ENCODE measurements at places on chromosomes 7 and 10.
A peak's percentile ranks its signal among the peaks of the same experiment; 100 is the strongest.

DNA sequence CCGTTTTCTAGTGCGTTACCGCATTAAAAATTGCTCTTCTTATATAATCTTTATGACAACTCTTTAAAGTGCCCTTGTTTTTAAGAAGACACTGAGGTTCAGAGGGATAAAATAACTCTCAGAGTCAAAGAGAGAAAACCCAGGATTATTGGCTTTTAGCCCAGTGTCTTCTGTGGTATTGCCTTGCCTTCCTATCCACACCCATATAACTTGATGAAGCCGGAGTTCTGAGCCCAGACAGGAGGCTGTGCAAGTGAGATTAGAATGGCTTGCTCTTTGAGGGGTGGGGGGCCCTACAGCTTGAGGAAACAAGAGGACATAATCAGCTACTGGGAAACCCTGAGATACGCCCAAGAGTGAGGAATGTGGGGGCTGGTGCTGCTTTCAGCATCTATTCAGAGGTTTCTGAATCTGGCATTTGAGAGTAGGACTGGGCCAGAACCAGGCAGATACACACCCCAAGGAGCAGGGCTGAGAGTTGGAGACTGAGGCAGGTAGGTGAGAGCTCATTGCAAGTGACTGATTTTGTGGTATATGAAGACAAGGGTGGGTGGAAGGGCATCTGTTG lies 2.3 kb downstream of the PRXL2A start:
- DNase-seq = no peak

- DNase-seq = peak; percentile 72
Measured at GRCh38 chr7:37198041-37198905, 250.4 kb downstream of the ELMO1 start.

DNA sequence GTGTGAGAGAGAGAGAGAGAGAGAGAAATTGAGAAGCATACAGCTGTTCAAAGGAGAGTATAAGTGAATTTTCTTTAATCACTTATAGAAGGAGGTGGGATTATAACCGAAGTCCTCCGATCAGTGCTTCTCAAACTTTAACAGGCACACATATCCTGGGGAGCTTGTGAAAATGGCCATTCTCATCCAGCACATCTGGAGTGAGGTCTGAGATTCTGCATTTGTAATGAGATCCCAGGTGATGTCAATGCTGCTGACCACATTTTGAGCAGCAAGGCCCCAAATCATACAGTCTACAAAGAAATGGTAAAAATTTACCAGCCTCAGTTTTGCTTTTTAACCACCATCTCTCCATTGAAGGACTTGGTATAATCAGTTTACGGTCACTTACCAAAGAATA lies 219.0 kb downstream of the PTEN start:
- no peak for DNase-seq

- DNase-seq = no peak
Measured at GRCh38 chr7:158257001-158257400, 330.6 kb downstream of the PTPRN2 start.

DNA sequence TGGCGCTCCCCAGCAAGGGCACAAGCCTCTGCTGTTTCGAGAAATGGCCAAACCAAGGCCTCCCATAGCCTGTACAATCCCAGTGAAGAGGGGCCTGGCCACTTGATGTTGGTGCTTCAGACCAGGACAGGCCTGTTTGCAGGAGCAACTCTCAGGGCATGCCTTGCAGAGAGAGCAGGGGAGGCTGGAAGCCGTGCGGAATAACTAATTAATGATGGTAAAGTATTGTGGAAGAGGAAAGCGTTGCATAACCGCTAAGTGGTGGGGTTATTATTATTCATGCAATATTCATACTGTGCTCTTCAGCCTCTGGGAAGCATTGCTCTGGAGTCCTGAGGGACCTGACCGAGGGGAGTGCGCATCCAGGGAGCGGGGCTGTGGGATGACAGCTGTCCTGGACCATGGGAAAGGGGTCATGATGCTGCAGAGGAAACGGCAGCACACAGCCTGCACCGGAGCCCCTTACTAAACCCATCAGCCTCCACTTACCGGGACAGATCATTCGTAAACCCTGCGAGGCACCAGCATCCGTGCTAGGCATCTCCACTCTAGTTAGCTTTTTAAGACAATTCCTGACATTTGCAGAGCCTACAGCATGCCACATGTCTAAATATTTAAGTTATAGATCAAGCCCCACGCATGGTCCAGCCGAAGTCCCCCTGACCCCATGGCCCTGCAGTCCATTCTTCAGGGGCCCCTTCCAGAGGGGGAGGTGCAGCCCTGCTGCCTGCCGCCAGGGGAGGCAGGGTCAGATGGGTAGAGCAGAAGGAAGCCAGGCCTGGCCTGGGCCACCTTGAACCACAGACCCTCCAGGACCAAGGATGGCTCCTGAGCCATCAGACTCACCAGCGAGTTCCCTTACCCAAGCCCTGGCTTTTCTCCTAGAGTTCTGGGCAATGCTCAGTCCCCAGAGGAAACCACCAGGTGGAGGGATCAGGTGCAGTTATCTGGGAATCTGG lies 11.6 kb downstream of the TMEM273 start:
- DNase-seq = peak; percentile 43

DNA sequence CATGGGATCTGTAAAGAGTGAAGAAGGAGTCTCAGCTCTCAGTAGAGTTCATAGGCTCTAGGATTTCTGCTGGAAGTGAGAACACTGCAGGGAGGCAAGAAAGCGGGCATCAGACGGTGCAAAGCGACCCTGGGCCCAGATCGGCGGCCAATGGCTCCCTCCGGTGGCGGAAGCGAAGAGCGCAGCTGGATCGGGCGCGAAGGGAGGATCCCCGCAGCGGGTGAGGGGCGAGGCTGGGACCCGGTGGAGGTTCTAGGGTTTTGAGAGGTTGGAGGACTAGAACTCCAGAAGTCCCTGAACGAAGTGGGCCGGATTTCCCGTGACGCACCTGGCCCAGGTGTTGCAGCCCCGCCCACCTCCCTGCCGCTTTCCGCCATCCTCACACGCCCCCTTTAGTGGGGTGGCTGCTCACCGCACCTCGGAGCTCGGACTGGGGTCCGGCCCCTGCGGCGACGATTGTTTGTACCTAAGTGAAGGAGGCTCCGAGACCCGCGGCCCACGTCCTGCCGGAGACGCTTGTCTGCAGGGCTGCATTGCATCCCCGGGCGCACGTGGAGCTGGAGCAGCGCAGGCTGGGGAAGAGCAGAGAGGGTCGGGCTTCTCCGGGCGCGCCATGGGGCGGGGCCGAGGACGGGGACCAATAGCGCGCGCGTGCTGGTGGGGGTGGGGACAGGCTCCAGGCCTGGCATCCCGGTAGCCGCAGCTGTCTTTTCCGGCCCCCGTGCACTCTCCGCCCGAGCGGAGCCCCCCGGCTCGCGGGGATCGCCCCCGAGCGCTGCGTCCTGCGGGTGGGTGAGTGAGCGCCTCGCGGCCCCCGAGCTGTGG lies at the start of gene SLC12A9:
Gene SLC12A9 (plus strand): TSS at position 666 of the 825 bp plus-strand sequence. CDS start 1,485 bp downstream, outside the sequence.
- DNase-seq = peak; percentile 94

DNA sequence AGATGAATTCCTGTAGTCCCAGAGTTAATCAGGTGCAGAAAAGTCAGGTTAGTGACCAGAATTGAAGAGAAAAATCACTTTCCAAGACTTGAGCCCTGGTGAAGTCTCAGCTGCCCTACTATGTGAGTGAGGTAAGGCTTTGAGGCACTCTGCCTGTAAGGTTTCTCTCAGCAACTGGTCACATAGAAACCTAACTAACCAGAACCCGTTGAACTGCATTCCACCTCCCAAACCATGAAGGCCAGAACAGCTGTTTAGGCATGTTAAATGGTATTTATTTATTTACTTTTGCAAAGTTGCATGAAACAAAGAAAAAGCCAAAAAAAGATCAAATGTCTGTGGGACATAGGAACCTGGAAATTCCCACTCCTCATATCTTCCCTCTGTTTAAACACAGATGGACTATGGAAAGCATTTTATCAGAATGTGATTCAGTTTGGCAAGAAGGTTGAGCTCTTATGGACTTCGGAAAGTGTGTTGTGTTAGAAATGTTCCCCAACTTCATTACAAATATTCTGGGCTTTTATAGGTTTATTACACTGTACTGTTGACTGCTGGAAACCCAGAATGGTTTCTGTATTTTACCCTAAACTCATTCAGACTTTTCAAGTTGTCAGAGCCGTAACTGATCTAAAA lies 12.8 kb upstream of the GPR85 start:
- no peak for DNase-seq

- no peak for DNase-seq
Measured at GRCh38 chr10:97512993-97513392, 14.3 kb downstream of the UBTD1 start.

DNA sequence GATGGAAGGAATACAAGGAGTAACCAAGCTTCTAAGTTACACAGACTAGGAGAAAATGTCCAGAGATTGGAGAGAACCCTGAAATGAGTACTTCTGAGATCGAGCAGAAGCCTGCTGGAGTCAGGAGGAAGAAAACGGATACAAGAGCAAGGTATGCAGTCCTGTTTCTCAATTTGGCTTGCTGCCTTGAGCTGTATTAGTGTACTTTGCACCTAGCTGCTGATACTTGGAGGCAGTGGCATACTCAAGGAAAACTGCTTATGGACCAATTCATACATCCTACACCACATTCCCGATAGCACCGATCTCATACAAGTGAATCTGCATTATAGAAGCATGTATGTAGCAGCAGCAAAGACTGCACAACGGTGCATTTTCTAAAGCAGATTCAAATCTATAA lies 14.4 kb downstream of the PIP4K2A start:
- DNase-seq = no peak

GRCh38 chr10:93701866-93702209 lies 554 bp downstream of the FRA10AC1 start:
- no peak for DNase-seq

GRCh38 chr10:120262857-120263547 lies 194.0 kb upstream of the PLPP4 start:
- no peak for DNase-seq

DNA sequence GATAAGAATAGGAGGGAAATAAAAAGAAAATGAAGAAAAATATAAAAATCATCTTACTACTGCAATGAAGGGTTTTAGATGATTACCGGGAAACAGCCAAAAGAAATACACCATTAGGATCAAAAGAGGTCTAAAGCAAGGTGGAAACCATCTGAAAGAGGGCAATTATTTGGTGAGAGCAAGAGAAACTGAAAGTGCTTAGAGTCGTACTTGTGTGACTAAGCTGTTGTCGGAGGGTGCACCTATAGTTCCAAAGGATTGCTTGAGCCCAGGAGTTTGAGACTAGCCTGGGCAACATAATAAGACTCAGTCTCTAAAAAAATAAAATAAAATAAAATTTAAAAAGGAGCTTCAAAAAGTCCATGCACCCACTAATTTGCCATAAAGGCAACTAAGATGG lies 169.5 kb downstream of the DKK1 start:
- DNase-seq = no peak

DNA sequence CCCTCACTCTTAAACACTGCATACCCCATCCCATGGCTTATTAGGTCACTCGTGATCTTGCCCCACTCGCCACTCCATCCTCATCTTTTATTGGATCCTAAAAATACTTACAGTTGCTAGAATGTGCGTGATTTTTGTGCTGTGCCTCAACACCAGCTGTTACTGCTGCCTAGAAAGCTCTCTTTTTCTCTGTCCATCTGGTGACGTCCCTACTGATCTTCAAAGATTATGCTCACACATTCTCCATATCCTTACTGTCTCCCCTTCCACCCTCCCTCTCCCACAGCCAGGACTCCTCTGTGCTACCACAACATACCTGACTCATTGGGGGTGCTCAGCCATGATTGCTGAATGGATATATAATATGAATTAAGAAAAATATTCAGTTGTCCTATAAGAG lies 42.0 kb downstream of the CDK6 start:
- DNase-seq = no peak

- no peak for DNase-seq
Measured at GRCh38 chr10:119270762-119271366, 63.5 kb downstream of the GRK5 start.

DNA sequence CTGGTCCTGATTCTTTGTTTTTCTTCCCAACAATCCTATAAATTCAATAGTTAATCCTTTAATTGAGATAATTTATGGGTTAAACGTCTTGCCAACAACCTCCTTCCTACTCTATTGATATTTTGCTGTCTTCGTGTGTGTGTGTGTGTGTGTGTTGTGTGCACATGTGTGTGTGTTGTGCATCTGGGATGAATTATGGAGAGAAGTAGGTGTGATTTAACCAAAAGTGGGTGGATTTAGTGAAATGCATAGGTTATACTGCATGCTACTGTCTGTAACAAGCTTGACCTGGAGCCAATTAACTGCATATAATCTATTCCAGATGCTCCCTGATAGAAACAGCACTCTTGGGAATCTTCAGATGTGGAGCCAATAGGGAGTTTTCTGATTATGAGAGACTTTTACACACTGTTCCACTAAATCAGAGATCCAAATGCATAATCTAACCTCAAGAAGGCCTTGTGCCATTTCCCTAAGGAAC lies 61.2 kb downstream of the SEMA3D start:
- no peak for DNase-seq

DNA sequence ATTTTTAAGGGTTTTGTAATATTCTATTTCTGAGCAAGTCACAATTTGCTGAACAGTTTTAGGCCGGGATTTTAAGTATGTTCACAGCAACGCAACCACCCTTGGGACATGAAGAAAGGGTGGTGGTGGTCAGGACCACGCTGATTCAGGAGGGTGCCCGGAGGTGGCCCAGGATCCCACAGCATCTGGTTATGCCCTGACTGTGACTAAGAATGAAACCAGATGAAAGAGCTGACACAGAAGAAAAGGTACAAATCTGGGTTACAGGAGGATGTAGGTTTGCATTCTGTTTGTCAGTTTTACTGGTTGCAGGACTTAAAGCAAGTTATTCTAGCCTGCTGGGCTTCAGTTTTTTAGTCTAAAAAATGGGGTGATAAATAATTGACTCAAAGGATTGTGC lies 279.7 kb downstream of the CCSER2 start:
- DNase-seq = no peak

GRCh38 chr7:95246831-95247370 lies 77.4 kb downstream of the PON1 start:
- DNase-seq = peak; percentile 59

DNA sequence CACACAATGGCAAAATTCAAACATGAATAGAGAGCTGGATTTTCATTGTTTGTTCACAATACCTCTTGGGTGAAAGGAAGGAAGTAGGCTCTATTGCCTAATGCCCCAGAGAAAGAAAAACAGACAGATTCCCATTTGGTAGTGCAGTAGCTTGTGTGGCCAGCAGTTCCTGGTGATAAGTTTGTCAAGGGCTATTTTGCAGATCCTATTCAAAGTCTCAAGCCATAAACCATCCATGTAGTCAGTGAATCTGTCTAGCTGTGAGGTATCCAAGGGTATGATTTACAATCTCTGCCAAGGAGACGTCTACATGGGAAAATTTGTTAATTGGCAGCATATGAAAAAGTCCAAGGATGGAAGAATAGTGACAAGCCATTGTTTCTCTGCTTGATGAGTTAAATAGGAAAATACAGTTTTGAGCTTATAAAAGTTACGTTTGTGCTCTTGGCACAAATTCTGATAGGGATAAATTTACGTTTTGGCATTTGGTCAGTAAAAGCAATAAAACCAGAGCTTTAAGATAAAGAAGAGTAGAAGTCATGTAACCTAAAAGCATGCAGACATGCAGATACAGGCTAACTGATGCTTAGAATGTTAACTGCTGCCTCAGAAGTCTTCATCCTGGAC lies 269.1 kb downstream of the GATA3 start:
- no peak for DNase-seq
